ENCODE measurements at places on chromosomes 4 and X.

- DNase-seq = no peak
Measured at GRCh38 chrX:137290011-137290410, 256.2 kb upstream of the GPR101 start.

DNA sequence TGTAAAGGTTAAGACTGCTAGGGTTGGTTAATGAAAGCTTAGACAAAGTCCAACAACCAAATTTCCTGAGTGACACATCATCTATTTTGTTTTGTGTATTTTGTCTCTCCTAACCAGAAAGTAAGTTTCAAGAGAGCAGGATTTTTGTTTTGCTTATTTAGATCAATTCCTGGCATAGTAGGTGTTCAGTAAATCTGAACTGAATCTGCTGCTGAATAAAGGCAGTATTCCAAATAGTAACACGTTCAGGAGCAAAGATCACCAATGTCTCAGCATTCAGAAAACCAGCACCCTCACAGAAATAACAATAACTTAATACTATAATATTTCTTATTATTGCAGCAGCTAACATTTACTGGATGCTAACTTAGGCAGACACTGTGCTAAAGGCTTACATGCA lies 12.2 kb downstream of the FBXW7 start:
- no peak for DNase-seq

DNA sequence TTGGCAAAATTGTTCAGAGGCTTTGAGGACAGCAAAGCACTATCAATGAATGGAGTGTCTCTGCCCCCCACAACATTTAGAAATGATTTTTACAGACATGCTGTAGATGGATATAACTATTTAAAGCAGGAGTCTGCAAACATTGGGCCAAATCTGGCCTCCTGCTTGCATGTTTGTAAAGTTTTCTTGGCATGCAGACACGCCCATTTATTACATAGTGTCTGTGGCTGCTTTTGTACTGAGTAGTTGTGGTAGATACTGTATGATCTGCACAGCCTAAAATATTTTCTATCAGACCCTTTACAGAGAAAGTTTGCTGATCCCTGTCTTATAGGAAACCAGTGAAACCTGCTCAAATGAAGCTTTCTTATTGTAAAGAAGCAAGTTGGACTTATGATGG lies 45.5 kb upstream of the PHEX start:
- DNase-seq = no peak

DNA sequence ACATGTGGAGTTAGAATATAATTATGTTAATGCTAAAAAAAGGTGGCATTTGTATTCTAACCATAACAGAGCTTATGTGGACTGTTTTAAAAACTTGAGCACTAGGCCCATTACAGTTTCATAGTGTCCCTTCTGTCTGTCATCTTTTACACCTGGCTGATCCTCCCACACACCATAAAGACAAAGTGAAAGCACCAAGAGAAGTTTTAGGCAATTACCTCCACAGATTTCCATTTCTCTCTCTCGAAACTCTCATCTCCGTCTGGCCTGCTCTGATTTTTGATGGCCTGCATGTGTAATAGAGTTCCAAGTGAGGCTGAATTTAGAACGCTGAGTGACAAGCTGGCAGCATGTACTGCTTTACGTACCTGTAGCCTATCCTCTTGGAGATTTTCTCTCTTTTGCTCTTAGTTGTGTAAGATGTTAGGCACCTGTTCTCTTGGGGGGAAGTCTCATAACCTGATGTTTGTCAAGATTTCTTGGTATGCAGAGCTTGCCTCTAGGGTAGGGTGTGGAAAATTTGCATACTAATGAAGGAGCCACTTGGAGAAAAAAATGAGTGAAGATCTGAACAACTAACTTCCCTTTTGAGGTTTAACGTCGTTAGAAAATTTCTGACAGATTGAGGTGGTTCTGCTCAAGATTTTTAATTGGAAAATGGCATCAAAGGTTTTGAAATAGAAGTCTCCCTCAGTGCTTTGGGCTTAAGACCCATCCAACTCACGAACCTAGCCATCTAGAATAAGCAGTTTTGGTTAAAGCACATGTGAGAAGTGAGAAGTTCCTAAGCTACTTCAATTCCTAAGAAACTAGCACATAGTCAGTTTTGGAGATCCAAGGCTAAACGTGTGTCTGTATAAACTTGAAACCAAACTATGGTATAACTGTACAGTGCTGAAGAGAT lies 57.6 kb upstream of the RAP1GDS1 start:
- DNase-seq = no peak

GRCh38 chrX:64191281-64192010 lies 14.1 kb downstream of the AMER1 start:
- DNase-seq = no peak

DNA sequence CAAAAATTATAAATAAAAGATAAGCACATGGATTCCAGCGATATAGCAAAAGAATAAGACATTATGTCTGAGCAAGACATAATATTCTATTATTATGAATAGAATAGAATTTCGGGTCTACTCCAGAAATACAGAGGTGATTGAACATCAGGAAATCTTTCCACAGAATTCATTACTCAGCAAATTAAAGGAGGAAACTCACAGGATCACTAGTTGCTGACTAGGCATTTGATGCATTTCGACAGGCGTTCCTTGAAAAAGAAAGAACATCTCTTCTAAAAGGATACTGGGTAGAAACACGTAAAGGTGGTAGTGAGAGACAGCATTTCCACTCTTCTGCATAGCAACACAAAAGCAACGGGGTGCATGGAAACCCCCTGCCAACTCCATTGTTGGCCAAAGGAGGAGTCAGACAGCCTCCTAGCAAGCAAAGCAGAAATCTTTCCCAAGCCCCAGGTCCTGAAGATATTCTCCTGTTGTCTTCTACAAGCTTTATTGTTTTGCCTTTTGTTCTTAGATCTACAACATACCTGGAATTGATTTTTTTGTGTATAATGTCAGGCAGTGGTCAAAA lies 14.3 kb upstream of the PDZD4 start:
- no peak for DNase-seq

DNA sequence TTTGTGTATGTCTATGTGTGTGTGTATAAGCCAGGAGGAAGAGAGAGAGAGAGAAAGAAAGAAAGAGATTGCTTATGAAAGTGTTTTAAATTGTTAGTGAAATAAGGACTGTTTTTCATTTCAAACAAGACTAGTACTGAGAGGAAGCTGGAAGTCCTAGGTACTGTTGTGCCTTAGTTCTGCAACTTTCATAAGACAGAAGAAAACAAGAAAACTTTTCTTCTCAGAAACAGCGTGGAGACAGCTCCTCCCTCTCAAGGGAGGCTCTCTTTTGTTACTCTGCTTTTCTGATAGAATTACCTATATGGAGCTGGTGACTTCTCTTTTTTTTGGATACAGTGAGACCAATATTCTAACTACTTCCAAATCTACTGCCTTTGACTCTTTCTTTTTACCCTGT lies 62.5 kb downstream of the BANK1 start:
- DNase-seq = no peak

DNA sequence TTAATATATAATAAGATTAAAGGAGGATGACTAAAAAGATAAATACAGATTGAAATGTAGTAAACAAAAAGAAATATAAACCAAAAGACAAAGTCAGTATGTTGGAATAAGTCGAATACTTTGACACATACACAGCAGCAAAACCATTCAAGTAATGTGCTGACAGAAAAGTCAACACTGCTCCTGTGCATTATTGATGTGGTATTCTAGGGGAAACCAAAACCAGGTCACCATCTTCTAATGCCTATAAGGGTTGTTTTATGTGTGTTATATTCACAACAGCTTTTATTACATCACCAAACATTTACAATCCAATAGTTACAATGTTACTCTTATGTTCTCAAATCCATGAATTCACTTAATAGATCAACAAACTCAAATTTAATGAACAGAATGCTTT lies 111.8 kb upstream of the DKK2 start:
- no peak for DNase-seq

- no peak for DNase-seq
Measured at GRCh38 chrX:635428-636090, 5.0 kb downstream of the SHOX start.

GRCh38 chr4:3662516-3662915 lies 103.7 kb upstream of the ADRA2C start:
- DNase-seq = no peak

- DNase-seq = no peak
Measured at GRCh38 chr4:26083987-26084386, 170.0 kb downstream of the SMIM20 start.

- DNase-seq = no peak
Measured at GRCh38 chrX:124328765-124329164, 3.7 kb upstream of the TEX13D start.

DNA sequence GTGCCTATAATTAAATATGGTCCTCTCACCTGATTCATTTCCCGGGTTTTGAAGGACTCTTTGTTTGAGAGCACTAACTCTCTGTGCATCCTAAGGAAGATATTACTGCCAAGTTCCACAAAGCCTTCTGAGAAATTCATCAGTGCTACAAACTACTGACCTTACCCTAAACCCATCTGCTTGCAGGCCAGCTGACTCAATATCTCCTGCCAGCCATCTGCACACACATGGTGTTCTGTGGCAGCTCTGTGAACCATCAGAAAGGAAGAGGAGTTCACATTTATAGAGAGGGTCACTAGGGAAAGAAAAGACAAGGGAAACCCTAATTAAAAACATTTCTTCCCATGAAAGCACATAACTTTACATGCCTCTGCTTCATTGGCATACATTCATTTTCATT lies 156.7 kb downstream of the ATP10D start:
- no peak for DNase-seq

- no peak for DNase-seq
Measured at GRCh38 chrX:18203631-18204030, 17.1 kb downstream of the BEND2 start.

GRCh38 chr4:87505862-87506261 lies 23.3 kb downstream of the SPARCL1 start:
- DNase-seq = no peak

- no peak for DNase-seq
Measured at GRCh38 chrX:2188330-2188792, 312.4 kb downstream of the DHRSX start.

DNA sequence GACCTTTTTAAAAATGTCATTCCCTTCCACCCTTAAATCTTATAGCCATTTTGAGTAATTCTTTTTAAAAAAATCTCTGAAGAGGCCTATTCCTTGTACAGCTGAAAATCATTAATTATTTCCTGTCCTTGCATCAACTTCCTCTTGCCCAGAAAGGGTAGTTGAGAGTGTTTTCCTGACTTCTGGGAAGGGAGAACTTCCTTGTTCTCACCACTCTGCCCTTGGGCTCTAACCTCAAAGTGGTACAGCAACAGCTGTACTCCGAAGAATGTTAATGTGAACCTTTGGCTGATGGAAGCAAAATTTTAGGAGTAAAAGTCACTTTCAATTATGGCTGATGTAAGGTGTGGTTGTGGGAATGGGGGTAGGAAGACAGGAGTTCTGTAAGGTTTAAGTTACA lies 15.1 kb upstream of the FABP2 start:
- DNase-seq = no peak

GRCh38 chr4:94757192-94758140 lies at the start of gene BMPR1B:
BMPR1B (plus strand) TSS chr4:94757955; CDS start chr4:95104425, 346,470 bp downstream.
- no peak for DNase-seq

DNA sequence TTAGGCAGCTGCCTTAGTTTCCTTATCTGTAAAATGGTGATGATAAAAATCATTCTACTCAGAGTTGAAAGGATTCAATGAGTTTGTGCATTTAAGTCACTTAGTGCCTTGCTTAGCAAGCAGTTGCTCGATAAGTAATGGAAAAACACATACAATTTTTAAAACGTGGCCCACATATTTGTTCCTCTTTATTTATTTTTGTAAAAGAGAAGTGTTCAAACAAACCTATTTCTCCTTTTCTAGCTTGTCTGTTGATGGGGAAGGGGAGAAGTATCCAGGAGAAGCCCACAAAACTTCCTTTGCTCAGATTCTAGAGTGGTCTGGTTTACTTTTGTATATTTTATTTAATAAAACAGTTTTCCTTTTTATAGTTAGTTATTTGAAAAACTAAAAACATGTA lies 3.3 kb upstream of the HPGDS start:
- DNase-seq = no peak

GRCh38 chr4:173436149-173436579 lies 37.2 kb upstream of the SCRG1 start:
- no peak for DNase-seq
